ENCODE measurements at places on chromosomes 13 and 19. TPM values are rescaled to one million over a fixed set of nuclear protein-coding genes. Genes with fewer than 3 reads are reported as not detected.

The N4BP2L1 gene
- total RNA-seq, result 12.9 TPM

The ZNF296 gene
- 8.1 TPM for total RNA-seq

The ERICH6B gene
- not detected for total RNA-seq

The NDUFB7 gene
- 128 TPM for total RNA-seq

The SIGLEC7 gene
- not detected for total RNA-seq

The GIPR gene
- total RNA-seq, result 2.4 TPM

The TPTE2 gene
- not detected for total RNA-seq

The JOSD2 gene
- 44.8 TPM for total RNA-seq

The KCTD4 gene
- not detected for total RNA-seq

The CYP4F11 gene
- total RNA-seq, result not detected

The CEACAM3 gene
- total RNA-seq, result not detected

The SLC7A9 gene
- not detected for total RNA-seq

The ZNF382 gene
- 10.9 TPM for total RNA-seq

The ZNF615 gene
- total RNA-seq, result 5.7 TPM

The SHISA7 gene
- not detected for total RNA-seq

The AMER2 gene
- not detected for total RNA-seq

The SERTM1 gene
- not detected for total RNA-seq

The VSTM2B gene
- not detected for total RNA-seq

The RYR1 gene
- total RNA-seq, result 1.4 TPM

The C19orf18 gene
- not detected for total RNA-seq

All from activated CD8-positive, alpha-beta memory T cell treated with anti-CD3 and anti-CD28 coated beads for 36 hours (primary cell).